ENCODE measurements at places on chromosomes 5 and 9.
A peak's percentile ranks its signal among the peaks of the same experiment; 100 is the strongest.

DNA sequence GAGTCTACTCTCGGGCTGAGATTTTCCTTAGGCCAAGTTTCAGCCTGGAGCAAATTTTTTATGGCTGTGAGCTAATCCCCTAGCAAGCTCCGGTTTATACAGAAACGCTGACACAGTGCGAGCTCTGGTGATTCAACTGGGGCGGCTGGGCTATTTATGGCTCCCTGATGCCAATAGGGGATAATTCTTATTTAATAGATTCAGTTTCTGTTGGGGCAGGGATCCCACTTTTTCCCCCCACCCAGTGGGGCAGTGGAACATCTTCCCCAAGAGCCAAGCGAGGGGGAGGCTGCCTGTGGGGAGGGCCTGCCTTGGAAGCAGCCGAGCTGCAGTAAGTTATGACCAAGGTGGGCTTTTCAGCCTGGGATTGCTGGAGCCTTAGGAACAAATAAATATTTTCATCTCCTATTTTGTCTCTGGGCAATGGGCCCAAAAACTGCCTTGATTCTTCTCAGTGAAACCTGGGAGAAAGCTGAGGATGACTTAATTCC is 129.1 kb downstream of the MACROH2A1 start:
- peak; percentile 80 for DNase-seq

DNA sequence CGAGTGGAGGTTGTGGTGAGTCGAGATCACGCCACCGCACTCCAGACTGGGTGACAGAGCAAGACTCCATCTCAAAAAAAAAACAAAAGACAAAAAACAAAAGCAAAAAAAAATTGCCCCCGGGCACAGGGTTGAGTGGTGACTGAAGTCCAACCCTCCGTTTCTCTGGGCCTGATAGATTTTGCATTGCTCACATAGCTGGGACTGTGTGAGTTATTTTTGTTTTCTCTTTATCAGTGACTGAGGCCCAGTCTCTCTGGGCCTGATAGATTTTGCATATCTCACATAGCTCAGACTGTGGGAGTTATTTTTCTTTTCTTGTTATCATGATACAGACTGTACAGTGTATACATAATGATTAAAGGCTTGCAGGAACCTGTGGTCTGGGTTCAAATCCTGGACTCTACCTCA is 2.6 kb upstream of the SLC28A3 start:
- DNase-seq: peak; percentile 69

DNA sequence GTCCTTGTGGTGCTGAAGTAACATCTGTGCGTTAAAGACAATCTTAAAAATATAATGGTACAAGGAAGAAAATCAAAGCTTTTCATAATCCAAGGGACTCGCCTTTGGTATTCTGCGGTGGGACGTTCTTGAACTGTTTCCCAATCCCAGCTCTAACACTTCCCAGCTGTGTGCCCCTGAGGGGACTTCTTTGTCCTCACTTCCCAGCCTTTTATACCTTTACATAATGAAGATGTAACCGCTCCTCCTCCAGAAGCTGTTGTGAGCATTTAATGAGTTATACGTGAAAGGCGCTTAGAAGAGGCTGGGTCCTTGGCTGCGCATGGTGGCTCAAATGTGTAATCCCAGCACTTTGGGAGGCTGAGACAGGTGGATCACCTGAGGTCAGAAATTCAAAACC is 16.9 kb downstream of the STK10 start:
- DNase-seq: peak; percentile 50

DNA sequence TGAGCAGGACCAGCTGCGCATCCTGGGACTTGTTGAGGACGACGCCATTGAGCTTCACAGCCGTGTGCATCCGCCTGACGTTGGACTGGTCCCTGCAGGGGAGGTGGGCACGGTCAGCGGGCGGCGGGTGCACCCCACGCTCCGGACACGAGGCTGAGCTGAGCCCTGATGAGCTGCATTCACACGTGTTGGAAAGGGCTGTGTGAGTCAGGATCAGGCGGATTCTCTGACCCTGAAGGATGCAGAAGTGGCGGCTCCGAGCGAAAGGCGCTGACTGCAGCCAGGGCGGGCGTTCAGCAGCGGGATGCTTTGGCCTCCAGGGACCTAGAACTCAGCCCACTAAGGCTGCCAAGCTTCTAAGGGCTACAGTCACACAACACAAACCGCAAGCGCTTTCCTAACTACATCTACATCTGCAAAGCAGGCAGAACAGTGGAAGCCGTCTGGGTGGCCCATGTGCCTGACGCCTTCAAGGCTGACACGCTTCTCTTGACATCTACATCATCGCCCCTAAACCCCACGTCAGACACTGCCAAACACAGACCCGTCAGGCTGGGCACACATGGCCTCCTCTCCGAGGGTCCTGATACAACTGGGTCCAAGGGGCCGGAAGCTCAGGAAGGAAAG is 44.9 kb downstream of the NKD2 start:
- no peak for DNase-seq

DNA sequence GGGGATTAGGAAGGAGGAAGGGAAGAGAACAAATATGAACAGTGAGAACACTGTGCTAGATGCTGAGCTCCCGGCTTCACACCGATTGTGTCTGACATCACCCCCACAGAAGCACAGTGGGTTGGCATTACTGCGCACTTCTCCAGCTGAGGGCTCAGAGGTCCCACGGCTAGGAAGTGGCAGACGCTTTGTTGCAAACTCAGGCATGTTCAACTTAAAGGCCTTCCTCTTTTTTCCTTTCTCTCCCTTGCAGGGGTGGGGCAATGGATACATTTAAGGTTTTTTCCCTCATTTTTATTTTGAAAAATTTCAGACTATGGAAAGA is 15.5 kb upstream of the SHB start:
- no peak for DNase-seq
